Cerebellum (tissue), 4 donors: ENCODE measurements at places on chromosomes 4 and X. TPM values are rescaled to one million over a fixed set of nuclear protein-coding genes. Genes with fewer than 3 reads are reported as not detected.

FAM149A gene
- total RNA-seq, result 13.2 TPM

TMEM164 gene
- total RNA-seq, result 22.0 TPM

GRCh38 chrX:24020306-24020876, 6.6 kb downstream of the KLHL15 start:
- DNase-seq, result no peak

- DNase-seq, result no peak
These were observed 106.6 kb upstream of the NAP1L5 start for GRCh38 chr4:88804234-88804633.

GRCh38 chr4:25031077-25031621, 403 bp upstream of the LGI2 start:
- no peak for DNase-seq

- peak; percentile 19 for DNase-seq
These were observed 143.6 kb downstream of the TMEM164 start for GRCh38 chrX:110146521-110146920.

- no peak for DNase-seq
These were observed 19.7 kb upstream of the FHIP1A start for GRCh38 chr4:151389311-151389710.

DNA sequence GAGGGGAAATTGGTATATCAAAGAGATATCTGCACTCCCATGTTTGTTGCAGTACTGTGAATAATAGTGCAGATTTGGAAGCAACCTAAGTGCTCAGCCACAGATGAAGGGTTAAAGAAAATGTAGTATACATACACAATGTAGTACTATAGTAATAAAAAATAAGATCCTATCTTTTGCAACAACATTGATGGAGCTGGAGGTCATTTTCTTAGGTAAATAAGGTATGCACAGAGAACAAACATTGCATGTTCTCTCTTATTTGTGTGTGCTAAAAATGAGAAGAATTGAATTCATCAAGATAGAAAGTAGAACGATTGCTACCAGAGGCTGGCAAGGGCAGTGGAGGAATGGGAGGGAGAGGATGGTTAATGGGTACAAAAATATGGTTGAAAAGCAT, 117.9 kb upstream of the TRAM1L1 start:
- DNase-seq, result no peak

DNA sequence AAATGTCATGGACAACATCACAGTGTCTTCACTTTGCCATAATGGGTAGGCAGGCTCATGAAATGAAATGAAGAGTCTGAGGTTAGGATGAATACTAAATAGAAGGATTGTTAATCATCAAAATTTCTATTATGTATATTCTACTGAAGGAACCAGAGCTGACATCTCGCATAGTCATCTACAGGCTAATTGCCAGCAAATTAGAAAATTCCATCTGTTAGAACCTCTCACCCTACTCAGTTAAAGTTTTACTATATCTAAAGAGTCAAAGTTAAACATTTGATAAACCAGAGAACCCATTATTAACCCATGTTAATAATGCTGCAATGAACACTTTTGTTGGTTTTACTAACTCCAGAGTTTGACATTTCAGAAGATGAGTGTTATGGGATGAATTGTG, 114.6 kb downstream of the ARHGAP6 start:
- no peak for DNase-seq

DDX53 gene
- not detected for total RNA-seq

- no peak for DNase-seq
These were observed 72.2 kb upstream of the PPP3CA start for GRCh38 chr4:101419336-101420135.

DNA sequence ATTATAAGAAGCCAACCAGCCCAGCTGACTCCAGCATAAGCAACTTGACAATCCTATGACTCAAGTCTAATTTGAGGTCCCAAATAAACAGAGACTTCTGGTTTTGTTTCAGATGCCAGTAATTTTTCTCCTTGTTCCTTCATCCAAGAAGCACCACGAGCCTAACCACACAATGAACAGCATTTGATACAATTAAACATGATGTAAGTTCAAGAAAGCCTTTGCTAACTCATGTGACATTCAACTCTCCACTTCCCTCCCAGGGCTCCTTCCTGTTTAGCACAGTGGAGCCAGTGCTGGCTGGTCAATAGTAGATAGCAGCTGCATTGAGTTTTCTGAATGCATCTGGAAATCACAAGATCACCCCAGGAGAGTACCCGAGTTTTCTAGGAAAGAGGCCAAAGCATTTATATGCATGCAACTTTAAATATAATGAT, 206.3 kb downstream of the ARHGAP24 start:
- no peak for DNase-seq

HPGD gene
- 10.7 TPM for total RNA-seq

DNA sequence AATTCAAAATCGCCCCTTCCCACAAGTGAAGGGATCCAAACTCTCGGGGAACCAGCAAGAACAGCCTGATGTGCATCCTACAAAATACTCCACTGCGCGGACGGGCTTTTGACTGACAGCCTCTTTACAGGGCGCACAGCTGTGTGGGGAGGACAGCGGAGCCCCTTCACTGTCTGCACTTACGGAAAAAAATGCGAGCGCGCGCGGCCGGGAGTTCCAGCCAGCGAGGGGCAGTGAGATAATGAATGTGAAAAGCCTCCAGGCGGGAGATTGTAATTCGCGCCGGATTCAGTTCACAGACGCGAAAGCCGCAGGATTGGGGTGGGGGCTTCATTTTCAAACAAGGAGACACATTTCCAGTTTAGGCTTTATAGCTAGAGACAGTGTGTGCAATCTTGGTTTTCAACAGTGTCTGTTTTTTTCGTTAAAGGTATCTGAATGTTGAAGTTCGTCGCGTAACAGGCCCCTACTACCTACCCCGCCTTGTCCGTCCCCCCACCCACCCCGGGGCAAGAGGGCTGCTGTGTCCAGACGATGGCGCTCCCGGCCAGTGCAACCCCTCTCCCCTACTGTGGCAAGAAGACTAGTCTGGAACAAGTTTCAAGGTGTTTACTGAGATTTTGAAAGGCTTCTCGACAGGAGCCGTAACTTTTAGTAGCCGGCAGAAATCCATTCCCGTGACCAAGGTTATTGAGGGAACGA, 1.7 kb upstream of the GPR50 start:
- no peak for DNase-seq

GRCh38 chr4:142379277-142380051, 466.6 kb downstream of the INPP4B start:
- no peak for DNase-seq

GRCh38 chr4:88010966-88011365, 3.5 kb downstream of the PKD2 start:
- DNase-seq, result no peak

- DNase-seq, result no peak
These were observed 72.9 kb downstream of the MAOA start for GRCh38 chrX:43728966-43729365.

CT45A5 gene
- total RNA-seq, result not detected

GRCh38 chr4:66404141-66404540, 733.9 kb upstream of the EPHA5 start:
- no peak for DNase-seq

TNIP2 gene
- 6.8 TPM for total RNA-seq

GPRIN3 gene
- 36.8 TPM for total RNA-seq

TMPRSS11E gene
- total RNA-seq, result not detected

KIAA1210 gene
- total RNA-seq, result 0.36 TPM

AKAP4 gene
- not detected for total RNA-seq

DNA sequence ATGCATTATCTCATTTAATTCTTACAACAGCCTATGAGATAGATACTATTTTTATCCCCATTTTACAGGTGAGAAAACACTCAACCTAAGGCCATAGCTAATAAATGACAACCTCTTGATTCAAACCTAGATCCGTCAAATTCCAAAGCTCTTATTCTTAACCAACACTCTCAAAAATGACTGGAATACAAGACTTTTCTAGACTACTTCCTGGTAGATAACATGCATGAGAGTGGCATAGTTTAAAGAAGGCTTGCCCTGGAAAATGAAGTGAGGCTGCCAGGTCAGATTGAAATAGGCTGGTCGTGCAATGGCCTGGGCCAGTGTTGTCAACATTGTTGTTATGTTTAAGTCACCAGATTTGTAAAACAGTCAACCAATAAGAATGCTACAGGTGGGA, 86.6 kb downstream of the DNAAF6 start:
- DNase-seq, result no peak

BMPR1B gene
- total RNA-seq, result 26.0 TPM

GRCh38 chr4:147786031-147786430, 54.1 kb downstream of the ARHGAP10 start:
- no peak for DNase-seq

- DNase-seq, result no peak
These were observed 16.7 kb upstream of the MSX1 start for GRCh38 chr4:4842476-4843441.

IL3RA gene
- 2.4 TPM for total RNA-seq

DNA sequence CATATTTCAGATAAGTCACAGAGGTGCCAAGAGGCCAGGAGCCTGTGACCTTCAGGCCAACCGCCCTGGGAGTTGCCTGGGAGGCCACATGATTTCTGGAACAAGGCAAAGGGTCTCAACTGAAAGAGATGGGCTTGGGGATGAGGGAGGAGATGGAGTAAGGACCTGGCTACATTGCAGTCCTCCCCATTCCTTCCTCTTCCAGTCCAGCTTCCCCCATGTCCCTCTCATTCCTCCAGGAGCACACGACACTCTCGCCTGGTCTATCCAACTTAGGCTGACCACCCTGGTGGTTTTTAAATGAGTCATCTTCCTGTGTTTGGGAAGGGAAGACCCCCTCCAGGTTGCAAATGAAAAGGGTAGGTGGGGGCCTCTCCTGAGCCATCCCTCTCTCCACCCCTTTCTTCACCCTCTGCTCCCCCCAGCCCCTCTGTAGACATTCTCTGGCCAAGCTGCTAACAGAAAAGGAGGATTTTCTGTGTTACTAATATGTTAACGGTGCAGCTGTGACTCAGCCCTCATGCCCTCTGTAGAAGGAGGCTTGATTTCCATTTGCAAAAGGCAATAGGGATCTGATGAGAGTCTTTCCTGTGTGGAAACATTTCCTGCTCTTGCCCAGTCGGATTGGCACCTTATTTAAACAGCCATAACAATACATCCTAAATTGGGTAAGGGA, 79.2 kb downstream of the RTL5 start:
- DNase-seq, result no peak

GRCh38 chrX:38664285-38664684, 102.9 kb downstream of the TSPAN7 start:
- DNase-seq, result peak; percentile 5

DNA sequence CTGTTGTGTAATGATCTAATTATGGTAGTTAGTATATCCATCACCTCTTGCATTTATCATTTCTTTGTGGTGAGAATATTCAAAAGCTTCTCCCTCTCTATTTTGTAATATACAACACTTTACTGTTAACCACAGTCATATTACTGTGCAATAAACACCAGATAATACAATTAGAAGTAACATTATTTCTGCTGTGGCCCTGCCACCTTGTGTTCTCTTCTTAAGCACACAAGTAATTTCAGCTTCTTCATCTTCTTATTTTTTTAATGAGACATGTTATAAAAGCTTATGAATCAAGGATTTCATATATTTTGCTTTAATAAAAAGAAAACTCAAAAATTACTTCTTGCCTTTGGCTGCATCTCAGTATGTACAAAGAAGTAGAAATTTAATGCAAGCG, 675.2 kb upstream of the INTU start:
- DNase-seq, result no peak

CXCL5 gene
- total RNA-seq, result not detected

DNA sequence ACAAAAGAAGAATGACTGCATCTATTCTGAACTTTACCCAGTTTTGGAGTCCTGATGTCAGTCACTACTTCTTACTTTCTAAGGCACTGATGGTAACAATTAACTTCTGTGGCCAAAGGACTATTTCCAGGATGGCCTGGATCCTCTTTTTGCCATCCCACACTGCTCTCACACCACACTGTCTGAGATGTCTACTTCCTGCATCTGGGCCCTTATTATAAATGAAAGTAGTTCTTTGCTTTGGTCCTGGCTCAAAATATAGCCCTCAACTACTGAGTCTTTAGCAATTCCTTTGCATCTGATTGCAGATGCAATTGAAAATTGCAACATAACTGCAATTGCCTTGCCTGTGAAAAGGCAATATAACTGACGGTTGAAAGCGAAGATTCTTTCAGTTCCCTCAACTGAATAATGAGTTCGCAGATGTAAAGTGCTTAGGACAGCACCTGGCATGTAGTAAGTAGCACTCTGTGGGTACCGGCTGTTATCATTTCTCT, 44.2 kb downstream of the COQ2 start:
- DNase-seq, result no peak

SPINK2 gene
- total RNA-seq, result not detected

GRCh38 chrX:44899946-44900345, 27.0 kb downstream of the KDM6A start:
- DNase-seq, result no peak

DNA sequence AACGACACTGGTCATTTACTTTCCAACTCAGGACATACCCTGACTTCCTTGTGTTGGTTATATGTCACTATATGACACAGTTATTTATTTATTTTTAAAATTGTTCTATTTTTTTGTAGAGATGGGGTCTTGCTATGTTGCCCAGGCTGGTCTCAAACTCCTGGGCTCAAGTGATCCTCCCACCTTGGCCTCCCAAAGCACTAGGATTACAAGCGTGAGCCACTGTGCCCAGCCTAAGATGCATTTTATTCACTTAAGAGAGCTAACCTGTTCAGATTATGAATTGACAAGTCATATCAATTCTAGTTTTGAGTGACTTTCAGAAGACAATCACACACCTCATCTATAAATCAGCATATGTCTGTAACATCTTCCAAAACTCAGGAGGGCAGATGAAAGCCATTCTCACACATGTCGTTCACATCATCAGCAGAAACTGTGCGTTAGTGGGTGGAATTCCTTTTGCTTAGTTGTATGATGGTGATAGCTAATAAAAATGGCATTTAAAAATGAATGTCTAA, 9.4 kb upstream of the RHOH start:
- DNase-seq, result no peak

GRCh38 chrX:13469963-13470684, 99.3 kb upstream of the EGFL6 start:
- DNase-seq, result no peak

TMEM255A gene
- total RNA-seq, result 2.1 TPM

HSFX1 gene
- 3.0 TPM for total RNA-seq
